D341Med (cell line): ENCODE measurements at places on chromosomes 7 and 10.

GRCh38 chr7:99193527-99194220 is 14.2 kb downstream of the KPNA7 start:
- DNase-seq, result no peak

DNA sequence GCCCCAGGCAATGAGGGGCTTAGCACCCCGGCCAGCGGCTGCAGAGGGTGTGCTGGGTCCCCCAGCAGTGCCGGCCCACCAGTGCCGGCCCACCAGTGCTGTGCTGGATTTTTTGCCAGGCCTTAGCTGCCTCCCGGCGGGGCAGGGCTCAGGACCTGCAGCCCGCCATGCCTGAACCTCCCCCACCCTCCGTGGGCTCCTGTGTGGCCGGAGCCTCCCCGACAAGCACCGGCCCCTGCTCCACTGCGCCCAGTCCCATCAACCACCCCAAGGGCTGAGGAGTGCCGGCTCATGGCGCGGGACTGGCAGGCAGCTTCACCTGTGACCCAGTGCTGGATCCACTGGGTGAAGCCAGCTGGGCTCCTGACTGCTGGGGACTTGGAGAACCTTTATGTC is 3.5 kb upstream of the ACSL5 start:
- no peak for DNase-seq

DNA sequence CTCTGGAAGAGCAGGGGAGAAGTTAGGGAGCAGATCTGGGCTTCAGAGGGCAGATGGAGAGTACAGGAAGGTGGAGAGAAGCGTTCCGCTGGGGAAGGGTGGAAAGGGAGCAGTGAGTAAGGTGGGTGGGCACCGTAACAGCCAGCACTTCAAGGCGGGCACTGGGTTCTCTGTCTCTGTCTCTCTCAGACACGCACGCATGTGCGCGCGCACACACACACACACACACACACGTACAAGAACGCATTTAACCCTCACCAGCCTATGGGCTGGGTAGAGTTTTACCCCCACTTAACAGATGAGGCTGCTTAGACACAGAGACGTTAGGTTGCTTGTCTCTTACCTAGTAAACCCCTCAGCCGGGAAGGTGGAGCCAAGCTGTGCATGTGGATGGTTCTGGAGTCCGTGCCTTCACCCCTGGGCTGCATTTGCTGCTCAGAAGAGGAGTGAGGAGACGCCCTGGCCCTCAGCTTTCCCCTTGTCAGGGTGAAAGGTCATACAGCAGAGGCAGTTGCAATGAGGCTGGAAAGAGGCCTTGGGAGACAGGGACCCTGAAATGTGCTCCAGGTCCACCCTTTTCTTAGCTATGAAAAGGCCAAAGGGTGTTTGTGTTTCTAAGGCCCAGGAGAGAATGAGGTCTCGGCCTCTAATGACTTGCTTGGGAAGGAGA is 16.0 kb downstream of the ADCYAP1R1 start:
- DNase-seq, result no peak

GRCh38 chr10:50540069-50540825 is 83.5 kb downstream of the SGMS1 start:
- no peak for DNase-seq
